Spleen (tissue), 13 donors: ENCODE measurements at places on chromosomes 4 and X.

DNA sequence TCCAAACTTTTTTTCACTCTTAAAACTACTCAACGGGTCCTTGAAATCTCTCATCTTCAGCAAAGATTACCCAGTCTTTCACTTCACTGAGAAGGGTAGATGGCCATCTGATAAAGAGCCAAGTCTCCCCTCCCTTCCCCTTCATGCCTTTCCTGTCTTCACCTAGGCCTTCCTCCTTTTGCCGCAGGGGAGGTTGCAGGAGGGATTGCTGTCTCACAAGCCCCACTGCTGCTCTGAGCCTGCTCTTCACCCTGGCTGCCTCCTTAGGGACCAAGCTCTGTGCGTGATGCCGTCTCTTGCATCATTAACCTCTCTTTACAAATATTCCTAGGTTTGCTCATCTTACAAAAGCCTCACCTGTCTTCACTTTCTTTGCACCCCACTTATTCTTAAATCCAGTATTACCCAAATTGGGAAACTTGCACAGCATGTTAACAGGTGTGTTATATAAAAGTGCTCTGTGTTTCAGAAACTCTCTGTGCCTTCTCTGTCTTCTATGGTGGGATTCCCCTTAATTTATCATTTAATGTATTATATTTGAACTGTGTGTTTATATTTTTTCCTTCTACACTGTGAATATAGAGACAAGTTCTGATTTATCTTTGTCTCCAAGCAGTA lies 3.8 kb downstream of the ZFX start:
- DNase-seq, result no peak

DNA sequence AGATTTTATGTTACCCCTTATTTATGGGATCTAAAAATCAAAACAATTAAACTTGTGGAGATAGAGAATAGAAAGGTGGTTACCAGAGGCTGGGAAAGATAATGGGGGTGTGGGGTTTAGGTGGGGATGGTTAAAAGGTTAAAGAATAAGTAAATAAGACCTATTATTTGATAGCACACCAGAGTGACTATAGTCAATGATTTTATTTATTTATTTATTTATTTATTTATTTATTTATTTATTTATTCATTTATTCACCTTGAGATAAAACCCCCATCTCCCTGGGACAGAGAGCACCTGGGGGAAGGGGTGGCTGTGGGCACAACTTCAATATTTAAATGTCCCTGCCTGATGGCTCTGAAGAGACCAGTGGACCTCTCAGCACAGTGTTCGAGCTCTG lies 66.1 kb downstream of the UGT2A3 start:
- no peak for DNase-seq

DNA sequence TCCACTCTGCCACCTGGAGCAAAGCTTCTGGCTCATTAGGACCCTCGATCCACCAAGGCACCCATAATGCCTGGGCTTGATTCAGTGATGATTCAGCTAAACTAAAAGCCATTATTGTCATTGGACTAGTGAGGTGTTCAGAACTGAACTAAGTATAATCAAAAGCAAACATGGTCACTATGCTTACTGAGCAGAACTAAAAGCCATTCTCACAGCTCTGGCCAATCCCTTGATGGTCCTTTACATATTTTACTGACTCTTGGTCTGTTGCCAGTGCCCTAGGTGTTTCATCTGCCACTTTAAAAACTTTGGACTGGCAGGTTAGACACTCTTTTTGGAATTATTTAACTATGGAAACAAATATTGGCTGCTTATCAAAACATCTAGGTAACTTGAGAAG lies 703.5 kb downstream of the FAT4 start:
- no peak for DNase-seq

GRCh38 chr4:81562093-81562492 lies 90.4 kb upstream of the RASGEF1B start:
- DNase-seq, result no peak

- DNase-seq, result no peak
These were observed 5.8 kb downstream of the CCDC110 start for GRCh38 chr4:185465707-185466106.

GRCh38 chrX:124215786-124216185 lies 116.7 kb upstream of the TEX13D start:
- no peak for DNase-seq

DNA sequence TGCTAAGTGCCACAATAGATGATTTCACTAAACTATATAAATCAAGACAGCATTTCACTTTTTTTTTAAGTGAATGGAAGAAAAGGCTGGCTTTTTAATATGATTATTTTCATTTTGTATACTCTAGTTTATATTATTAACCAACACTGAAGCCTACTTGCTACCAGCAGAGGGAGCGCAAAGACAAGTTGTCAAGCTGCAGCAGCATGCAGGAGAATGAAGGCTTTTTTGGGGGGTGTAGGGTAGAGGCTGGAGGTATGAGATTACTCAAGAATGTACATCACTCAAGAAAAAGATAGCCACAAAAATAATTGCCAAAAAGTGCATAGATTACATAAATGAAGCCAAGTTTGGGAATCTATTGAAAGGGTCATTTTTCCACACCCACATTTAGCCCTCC lies 519.5 kb downstream of the FGF13 start:
- no peak for DNase-seq

DNA sequence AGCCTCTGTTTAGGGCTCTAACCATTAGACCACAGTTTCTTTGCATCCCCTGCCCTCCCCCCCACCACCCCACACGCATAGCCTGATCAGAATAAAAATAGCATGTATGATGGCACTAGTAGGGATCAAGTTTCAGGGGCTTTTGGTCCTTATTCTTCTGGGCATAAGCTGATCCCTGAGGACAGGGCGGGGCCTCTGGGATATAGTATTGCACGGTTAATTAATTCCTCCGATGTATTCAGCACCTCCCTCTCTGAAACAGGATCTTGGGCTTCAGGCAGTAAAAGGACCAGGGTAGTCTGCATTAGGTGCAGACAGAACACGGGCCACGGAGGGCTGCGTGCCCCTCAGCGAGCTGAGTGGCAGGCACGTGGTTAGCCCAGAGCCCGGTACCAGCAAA lies 57.1 kb downstream of the ELF4 start:
- no peak for DNase-seq

GRCh38 chrX:96407072-96407471 lies 277.6 kb upstream of the DIAPH2 start:
- no peak for DNase-seq

- no peak for DNase-seq
These were observed 379.1 kb downstream of the RAPGEF2 start for GRCh38 chr4:159481936-159482335.

- DNase-seq, result no peak
These were observed 35.9 kb downstream of the HHIP start for GRCh38 chr4:144681806-144682205.

- DNase-seq, result peak; percentile 79
These were observed 13.5 kb downstream of the STIM2 start for GRCh38 chr4:26874110-26874509.

- no peak for DNase-seq
These were observed 43.6 kb downstream of the WFS1 start for GRCh38 chr4:6313216-6313615.

DNA sequence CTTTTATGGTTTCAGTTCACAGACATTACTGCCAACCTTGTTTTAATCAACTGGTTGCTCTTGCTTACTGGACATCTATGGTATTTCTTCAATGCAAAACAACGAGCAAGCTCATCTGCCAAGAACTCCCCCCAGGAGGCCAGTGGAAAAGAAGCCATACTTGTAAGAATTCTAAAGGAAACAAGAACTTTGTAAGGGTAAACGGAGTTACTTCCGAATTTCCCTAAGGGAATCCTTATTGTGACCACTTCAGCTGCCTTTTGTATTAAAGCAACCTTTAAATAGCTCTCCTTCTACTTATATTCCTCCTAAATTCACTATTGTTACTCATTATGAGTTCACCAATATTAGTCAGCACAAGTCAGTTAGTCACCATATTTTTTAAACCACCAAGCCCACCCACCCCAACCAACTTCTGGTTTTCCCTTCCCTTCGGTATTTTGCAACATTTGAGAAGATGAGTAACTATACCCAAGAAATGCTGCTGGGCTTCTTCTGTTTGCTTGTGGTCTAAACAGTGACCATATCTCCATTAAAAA lies 602.8 kb upstream of the DIPK2B start:
- no peak for DNase-seq

DNA sequence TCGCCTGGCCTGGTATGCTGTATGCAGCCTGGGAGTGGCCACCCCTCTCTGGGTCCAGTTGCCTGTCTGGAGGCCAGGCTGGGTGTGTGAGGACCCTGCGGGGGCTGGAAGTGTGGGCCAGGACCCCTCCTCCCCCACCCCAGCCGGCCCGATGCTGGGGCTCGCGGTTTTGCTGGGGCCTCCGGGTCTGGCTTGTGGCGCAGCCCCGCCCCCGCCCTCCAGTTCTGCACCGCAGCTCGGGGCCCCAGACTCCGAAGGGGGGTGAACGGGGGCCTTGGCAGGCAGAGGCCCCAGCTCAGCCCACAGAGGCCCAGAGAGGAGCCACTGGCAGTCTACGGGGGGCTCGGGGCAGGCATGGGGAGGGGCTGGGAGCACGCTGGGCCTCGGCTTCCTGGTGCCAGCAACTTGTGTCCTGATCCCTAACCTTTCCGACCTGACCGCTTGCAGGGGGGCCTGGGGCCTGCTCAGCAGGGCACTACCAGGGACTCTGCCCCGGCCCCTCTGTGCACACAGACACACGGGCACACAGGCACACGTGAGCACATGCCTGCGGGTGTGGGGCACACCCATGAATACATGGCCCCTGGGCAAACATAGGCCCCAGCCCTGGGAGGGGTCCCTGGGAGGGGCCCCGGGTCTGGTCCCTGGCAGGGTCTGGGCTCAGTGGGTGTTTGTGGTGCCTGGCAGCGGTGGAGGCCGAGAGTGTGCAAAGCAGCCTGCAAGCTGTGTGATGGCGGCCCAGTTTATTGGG lies 21.4 kb upstream of the FGFR3 start:
- no peak for DNase-seq

DNA sequence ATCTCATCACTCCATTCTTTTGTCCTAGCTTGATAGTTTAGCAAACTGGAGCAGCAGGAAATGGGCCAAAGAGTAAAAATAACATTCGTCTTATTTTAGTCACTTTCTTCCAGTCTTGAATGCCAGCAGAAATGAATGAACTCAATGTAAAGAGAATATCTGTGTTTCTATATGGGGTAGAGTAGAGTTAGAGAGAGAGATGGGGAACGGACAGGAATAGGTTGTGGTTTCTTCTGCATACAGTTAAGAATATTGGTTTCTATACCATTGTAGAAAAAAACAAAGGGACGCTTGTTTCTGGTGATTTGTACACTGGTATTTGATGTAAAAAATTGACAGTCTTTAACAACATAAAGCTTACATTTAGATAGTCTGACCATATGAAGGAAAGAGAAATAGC lies 8.9 kb downstream of the GPR174 start:
- no peak for DNase-seq
